Type B pancreatic cell (in vitro differentiated cells): ENCODE measurements at places on chromosomes 12 and 14.

GRCh38 chr14:82805892-82806825 is 1272.5 kb upstream of the SEL1L start:
- H3K36me3 ChIP-seq: no peaks in the 10 kb centered on the region
- DNase-seq: no peak
- H3K4me3 ChIP-seq: no peak overlapping the region
- no peaks in the 10 kb centered on the region for H3K4me1 ChIP-seq
- H3K27ac ChIP-seq: no peak overlapping the region

DNA sequence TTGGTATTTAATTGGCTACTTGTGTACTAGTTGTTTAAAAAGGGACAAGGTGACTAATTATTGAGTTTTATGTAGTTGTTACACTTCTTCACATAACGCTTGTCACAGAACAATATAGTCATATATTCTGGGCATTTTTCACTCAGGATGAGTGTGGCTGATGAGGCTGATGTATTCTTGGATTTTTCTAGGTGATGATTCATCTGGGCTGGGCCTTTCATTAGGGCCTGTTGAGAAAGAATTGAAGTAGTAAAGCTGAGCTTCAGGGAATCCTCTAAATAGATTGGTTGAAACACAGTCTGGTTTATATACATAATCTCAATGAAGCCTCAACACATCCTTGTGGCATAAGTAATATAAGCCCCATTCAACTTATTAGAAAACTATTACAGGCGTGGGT is 445.7 kb downstream of the DAD1 start:
- no peak for DNase-seq
- no peak overlapping the region for H3K4me3 ChIP-seq
- H3K27me3 ChIP-seq: peaks cover 30% of the 10 kb centered on the region
- H3K4me1 ChIP-seq: no peaks in the 10 kb centered on the region

DNA sequence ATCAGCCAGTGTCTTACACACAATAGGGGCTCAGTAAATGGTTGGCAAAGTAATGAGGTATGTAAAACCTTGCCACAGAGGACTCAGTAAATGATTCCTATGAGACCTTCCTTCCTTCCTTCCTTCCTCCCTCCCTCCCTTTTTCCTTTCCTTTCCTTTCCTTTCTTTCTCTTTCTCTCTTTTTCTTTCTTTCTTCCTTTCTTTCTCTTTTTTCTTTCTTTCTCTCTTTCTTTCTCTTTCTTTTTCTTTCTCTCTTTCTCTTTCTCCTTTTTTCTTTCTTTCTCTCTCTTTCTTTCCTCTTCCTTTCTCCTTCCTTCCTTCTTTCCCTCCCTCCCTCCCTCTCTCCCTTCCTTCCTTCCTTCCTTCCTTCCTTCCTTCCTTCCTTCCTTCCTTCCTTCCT is 7.5 kb downstream of the SDS start:
- no peak overlapping the region for H3K4me3 ChIP-seq
- DNase-seq: no peak
- no peak overlapping the region for H3K27ac ChIP-seq
- H3K36me3 ChIP-seq: no peaks in the 10 kb centered on the region
- H3K27me3 ChIP-seq: peaks cover 5% of the 10 kb centered on the region

- no peak overlapping the region for H3K27ac ChIP-seq
- H3K4me3 ChIP-seq: no peak overlapping the region
- DNase-seq: no peak
- no peaks in the 10 kb centered on the region for H3K4me1 ChIP-seq
- no peaks in the 10 kb centered on the region for H3K36me3 ChIP-seq
- peaks cover 9% of the 10 kb centered on the region for H3K27me3 ChIP-seq
Measured at GRCh38 chr12:72135021-72135301, 137.2 kb upstream of the TRHDE start.

- no peak overlapping the region for H3K27ac ChIP-seq
- no peak overlapping the region for H3K4me3 ChIP-seq
- no peaks in the 10 kb centered on the region for H3K36me3 ChIP-seq
- H3K27me3 ChIP-seq: no peaks in the 10 kb centered on the region
- H3K4me1 ChIP-seq: peaks cover 10% of the 10 kb centered on the region
Measured at GRCh38 chr14:55711175-55711811, 131.3 kb downstream of the KTN1 start.

GRCh38 chr14:96268431-96269358 is 12.7 kb downstream of the BDKRB1 start:
- no peak overlapping the region for H3K4me3 ChIP-seq
- no peaks in the 10 kb centered on the region for H3K36me3 ChIP-seq
- H3K27ac ChIP-seq: no peak overlapping the region
- H3K27me3 ChIP-seq: no peaks in the 10 kb centered on the region
- H3K4me1 ChIP-seq: peaks cover 26% of the 10 kb centered on the region
- DNase-seq: peak; percentile 52

DNA sequence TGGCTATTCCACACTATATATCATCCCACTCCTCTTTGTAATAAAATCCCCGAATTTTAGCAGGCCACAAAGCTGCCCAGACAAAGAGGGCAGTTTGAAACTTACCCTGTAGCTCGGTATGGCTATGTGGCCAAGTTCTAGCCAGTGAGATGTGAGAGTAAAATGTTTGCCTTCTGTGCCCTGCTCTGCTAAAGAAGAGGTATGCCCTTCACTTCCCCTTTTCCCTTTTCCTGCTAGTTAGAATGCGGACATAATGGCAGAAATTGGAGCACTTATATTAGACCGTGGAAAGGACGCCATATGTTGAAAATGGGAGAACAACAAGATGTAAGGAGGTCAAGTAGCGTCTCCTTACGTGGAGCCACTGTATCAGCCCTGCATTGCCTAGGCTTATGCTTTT is 11.5 kb upstream of the CCDC91 start:
- peaks cover 4% of the 10 kb centered on the region for H3K36me3 ChIP-seq
- no peak for DNase-seq
- no peak overlapping the region for H3K4me3 ChIP-seq
- no peaks in the 10 kb centered on the region for H3K4me1 ChIP-seq
